ENCODE measurements at places on chromosomes 3 and 15.

GRCh38 chr3:150106740-150107428 lies 136.2 kb upstream of the PFN2 start:
- DNase-seq, result no peak

- DNase-seq, result no peak
These were observed 27.8 kb downstream of the BMF start for GRCh38 chr15:40080847-40081246.

GRCh38 chr15:101088788-101089578 lies 162.9 kb downstream of the CHSY1 start:
- no peak for DNase-seq

DNA sequence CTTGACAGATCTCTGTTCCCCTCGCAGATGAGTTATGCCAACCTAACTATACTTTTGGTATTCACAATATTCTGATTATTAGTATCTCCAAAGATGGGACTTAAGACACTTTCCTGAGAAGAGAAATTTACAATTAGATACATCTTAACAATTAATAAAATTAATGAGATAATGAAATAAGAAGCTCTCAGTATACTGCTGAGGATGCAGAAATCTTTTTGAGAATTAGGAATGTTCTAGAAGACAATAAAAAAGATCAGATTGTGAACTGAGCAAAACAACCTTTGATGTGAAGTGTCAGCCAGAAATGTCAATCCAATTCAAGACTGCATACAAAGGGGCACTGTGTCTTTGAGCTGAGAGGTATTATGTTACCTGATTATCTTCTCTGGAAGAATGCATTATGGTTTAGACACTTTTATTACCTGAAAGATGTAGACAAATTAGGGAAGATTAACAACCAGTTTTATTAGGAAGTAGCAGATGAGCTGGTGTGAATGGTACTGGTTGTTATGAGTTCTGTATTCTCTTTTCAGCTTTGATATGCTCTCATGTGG lies 262.9 kb downstream of the TIGIT start:
- DNase-seq, result no peak

GRCh38 chr3:150083655-150084042 lies 113.0 kb upstream of the PFN2 start:
- DNase-seq, result no peak

- DNase-seq, result no peak
These were observed 897.6 kb upstream of the NR2F2 start for GRCh38 chr15:95432878-95433405.

DNA sequence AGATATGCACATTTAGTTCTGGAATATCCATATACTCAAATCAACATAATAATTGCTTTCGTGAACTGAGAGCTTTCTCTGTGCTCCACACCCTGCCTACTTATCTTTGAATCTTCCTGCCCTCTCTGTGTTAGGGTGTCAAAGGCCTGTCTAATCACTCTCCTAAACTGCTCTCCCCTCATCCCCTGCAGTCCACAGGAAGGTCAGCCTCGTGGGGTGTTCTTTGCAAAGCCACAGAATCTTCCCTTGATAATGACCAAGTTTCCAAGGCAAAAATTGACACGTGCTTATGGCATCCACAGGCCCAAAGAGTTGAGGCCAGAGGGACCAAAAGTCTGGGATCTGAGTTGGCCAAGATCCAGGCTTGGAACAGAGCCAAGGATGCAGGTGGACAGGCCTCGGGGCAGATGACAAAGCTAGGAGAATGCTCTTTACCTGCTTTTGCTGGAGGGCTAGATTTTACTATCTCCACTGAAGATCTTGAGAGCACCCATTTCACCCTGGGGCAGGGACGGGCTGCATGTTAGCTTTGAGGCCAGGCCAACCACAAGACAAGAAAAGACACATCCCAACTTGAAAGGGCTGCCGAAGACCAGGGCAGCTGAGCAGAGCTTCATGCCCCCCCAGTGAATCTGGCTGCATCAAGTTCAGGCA lies 20.4 kb downstream of the BHLHE40 start:
- DNase-seq, result no peak

DNA sequence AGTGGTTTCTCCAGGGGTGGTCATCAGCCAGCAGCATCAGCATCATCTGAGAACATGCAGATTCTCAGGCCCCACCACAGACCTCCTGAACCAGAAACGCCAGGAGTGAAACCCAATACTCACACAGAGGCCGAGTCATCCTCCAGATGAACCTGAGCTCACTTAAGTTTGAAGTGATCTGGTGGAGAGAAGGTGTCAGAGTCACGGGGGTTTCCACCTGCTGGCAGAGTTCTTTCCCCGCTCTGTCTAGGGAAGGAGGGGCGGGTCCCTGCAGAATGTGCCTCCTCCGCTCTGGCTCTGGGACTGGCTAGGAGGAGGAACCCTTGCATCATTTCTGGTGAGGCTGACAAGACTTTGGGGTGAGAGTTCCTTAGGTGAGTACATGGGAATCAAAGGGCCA lies 13.3 kb upstream of the KIF23 start:
- DNase-seq, result no peak

DNA sequence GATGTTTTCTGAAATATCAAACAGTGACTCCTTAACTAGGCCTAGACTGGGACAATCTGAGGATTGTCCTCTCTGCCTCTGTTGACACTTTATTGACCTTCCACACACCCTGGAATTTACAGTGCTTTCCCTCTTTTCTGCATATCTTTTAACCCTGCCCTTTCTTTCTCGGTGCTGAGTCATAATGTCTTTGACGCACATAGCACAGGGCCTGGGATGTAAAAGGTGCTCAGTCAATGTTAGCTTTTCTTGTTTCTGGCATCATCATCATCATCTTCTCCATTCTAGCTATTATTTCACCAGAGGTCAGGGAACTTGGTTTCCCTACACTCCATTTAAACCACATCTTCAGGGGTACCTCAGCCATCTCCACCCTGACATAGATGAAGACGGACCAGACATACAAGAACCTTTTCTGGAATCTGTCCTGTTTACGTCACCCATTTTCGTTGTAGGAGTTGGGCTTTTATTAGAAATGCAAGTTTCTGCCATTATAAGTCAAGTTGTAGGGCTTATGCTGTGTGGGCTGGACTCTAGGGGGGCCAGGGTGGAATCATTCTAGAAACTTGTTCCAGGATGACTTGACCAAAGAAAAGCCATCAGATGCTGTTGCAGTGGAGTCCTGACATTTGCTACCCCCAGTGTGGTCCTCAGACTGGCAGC lies 46.6 kb downstream of the ZBTB38 start:
- DNase-seq, result no peak

DNA sequence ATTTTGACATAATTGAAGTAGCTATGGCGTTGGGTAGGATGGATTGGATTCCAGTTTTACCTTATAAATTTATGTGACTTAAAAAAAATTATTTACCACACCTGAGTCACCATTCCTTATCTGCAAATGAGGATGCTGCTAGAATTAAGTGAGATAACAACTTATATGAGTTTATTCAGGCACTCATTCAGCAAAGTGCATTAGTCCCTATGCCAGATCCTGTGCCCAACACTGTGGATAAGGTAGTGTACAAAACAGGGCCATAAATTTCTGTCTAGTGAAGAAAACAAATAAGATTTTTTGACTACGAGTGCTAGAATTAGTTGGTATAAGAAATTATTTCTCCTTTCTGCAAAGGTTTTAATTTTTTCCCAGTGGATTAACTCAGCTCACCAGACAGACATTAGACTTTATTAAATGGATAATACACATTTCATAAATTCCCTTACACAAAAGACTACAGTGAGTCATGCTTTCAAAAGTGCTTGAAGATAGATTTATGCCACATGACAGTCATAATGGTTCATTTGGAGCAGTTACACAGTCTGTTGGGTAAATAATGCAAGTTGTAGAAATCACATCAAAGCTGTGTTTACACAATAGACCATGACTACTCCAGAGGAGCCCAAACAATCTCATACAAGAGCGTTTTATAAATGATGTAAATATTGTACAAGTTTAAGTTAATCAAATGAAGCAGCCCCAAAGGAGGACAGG lies 129.9 kb upstream of the TGFBR2 start:
- no peak for DNase-seq

- peak; percentile 74 for DNase-seq
These were observed 1.4 kb upstream of the WNT5A start for GRCh38 chr3:55488398-55489055.

DNA sequence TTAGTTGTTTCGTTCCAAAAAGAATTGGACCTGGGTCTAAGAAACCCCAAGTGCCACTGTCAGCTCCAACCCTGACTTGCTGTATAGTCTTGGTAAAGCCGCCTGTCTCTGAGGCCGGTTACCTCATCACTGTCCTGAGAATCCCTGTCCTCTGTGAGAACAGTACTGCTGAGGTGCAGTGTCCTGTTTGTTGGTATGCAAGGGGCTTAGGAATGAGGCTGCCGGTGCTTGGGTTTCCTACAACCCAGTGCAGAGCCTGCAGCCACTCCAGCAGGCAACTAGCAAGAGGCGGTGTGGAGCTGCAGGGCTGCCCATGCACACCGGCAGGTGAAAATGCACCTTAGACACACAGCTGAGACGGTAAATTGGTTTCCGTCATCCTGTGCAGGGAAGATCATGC lies 52.0 kb upstream of the ATG7 start:
- DNase-seq, result no peak

DNA sequence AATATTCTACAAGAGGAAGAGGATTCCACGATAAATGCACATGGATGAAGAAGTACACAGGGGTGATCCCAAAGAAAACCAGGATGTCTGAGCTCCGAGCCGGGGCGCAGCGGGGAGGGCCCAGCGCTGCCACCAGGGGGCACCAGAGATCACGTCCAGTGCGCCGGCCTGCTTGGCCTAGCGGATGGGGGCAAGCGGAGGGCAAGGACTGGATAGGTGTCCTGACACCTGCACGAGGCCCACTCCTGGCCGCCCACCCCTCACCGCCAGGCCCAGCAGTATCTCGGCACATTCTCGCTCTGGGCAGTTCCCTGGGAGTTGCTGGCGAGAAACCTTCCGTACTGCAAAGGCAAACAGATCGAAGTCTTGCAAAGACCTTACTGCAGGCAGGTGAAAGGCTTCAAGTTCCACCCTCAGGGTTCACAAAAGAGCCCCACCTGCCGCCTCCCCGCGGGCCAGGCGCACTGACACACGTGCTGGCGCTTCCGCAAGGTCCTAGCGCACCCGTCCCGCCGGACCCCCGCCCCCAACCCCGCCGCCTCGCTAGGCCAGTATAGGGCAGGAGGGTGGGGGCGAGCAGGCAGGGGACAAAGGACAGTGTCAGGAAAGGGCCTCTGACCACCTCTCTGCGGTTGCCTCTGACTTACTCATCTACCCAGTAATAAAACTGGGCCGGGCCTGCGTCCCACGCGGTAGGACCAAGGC lies 3.3 kb downstream of the ANKRD63 start:
- DNase-seq, result peak; percentile 88

All from H54 (cell line).